Inflammatory macrophage (primary cell): ENCODE measurements at places on chromosomes 4 and X.
A peak's percentile ranks its signal among the peaks of the same experiment; 100 is the strongest.

GRCh38 chr4:149781150-149781549 is 34.5 kb downstream of the IQCM start:
- no peak for DNase-seq

DNA sequence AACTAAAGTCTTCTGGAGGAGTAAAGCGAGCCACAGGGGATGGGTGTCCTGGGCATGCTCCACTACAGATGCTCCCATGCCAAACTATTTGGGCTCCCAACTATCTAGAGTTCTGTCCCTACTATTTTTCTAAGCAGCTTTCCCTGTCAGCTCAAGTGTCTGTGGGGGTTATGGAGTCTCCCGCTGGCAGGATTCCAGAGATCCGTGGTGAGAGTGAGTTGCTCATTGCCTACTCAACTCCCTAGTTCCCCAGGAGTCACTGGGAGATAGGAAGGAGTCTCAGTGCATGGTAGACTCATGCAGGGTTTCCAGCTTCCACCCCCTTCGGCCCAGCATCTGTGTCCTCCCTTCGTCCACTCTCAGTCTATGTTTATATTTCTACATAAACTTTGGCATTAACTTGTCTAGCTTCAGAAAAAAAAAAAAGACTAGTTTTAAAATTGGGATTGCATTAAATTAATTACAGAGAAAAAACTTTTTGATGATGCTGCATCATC is 55.1 kb upstream of the INPP4B start:
- no peak for DNase-seq

DNA sequence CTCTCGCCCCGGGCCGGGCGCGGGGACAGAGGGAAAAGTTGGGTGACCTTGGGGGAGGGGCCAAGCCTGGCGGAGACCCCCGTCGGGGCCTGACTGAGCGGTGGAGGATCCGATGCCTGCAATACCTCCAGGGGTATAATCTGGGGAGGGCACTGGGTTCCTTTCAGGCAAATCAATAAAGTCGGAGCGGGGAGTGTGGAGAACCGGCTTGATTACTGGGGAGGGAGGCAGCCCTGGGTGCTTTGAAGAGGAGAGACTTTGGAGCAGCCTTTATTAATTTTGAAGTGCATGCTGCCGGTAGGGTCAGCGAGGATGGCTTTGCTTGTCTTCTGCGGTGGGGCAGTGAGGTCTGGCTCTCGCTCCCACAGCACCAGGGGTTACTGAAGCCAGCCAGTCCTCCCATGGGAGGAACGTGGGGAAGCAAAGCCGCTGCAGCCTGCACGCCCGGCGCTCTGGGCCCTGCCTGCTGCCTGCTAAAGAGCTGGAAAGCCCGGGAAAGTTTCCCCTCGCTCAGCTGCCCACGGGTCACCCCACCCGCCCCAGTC is 403 bp upstream of the LGI2 start:
- no peak for DNase-seq

DNA sequence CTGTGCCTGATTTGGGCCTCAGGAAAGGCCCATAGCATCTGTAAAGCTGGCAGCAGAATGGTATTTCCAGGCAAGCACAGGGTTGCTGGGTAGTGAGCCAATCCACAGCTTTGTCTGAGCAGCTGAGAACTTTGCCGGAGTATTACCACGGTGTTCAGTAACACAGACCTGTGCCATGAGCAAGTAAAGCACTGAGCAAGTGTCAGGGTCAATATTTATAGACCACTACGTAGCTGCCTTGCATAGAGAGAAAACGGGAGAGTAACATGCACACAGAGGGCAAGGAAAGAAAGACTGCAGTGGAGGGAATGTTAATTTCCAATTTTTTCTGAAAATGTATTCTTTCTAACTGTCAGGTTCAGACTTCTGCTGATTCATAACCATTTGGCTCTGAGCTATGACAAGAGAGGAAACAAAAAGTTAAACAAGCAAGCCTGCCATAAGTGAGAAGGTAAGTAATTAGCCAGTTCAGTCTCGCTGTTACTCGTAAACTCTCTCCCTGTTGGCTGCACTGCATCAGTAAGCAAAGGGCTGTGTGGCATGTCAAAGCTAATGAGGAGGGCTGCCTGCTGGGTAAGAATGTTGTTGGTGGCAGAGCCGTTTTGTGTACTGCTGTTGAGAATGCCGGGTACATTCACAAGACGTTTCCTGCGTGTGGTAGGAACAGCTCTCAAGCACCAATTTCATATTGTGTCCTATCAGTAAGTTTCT is 238.1 kb downstream of the BMPR1B start:
- no peak for DNase-seq

GRCh38 chr4:151643564-151643963 is 117.2 kb downstream of the GATB start:
- DNase-seq, result no peak

- DNase-seq, result no peak
Measured at GRCh38 chr4:81688085-81688484, 216.4 kb upstream of the RASGEF1B start.

GRCh38 chr4:10417740-10418139 is 39.5 kb downstream of the ZNF518B start:
- DNase-seq, result no peak

DNA sequence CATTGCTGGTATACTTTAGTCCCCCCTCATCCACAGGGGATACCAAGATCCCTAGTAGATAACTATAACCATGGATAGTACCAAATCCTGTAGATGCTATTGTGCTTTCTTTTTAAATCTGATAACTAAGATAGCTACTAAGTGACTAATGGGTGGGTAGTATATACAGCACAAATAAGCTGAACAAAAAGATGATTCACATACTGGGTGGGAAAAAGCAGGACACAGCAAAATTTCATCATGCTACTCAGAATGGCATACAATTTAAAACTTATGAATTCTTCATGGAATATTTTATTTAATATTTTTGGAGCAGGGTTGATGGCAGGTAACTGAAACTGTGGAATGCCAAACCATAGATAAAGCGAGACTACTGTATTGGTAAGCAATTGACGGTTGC is 161.6 kb downstream of the IL15 start:
- no peak for DNase-seq

- peak; percentile 58 for DNase-seq
Measured at GRCh38 chrX:136747003-136747986, 33.4 kb downstream of the ARHGEF6 start.

- no peak for DNase-seq
Measured at GRCh38 chr4:140154572-140154891, 548 bp upstream of the MAML3 start.

DNA sequence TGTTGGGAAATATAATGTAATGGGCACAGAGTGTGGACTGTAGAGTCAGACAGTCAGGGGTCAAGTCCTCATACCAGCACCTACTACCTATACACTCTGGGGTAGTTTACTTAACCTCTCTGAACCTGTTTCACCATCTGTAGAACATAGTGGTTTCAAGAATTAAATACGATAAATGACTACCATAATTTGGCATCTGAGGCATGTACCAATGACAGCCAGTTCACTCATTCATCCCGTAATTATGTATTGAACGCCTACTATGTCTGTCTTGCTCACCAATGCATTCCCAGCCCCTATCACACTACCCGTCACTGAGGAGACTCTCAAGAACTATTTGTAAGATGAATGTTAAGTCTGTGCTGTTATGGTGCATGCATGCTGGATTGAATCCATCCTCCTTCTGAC is 2.0 kb upstream of the FGB start:
- no peak for DNase-seq

GRCh38 chr4:41095192-41095872 is 119.0 kb downstream of the APBB2 start:
- no peak for DNase-seq

GRCh38 chrX:11564546-11564945 is 101.2 kb downstream of the ARHGAP6 start:
- DNase-seq, result no peak

- no peak for DNase-seq
Measured at GRCh38 chr4:149291463-149291862, 524.2 kb downstream of the IQCM start.

GRCh38 chrX:148134578-148134977 is 153.4 kb downstream of the FMR1NB start:
- no peak for DNase-seq

DNA sequence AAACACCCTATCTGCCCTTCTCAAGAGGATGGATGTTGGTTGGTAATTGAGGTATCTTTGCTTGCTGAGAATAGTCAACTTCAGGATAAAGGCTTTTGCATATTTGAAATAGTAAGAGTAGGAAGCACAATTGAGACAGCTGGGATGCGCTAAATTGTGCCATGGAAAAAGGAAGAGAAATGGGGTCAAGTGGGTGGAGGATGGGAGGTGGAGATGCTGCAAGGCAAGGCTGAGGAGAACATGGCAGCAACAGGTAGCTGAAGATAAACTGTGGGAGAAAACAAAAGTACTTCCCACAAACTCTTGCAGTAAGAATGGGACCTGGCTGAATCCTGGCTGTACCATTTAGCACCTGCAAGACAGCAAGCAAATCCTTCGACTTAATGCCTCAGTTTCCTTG is 13.9 kb upstream of the CDS1 start:
- no peak for DNase-seq

GRCh38 chr4:2245057-2245786 is 3.3 kb upstream of the HAUS3 start:
- DNase-seq, result peak; percentile 31

DNA sequence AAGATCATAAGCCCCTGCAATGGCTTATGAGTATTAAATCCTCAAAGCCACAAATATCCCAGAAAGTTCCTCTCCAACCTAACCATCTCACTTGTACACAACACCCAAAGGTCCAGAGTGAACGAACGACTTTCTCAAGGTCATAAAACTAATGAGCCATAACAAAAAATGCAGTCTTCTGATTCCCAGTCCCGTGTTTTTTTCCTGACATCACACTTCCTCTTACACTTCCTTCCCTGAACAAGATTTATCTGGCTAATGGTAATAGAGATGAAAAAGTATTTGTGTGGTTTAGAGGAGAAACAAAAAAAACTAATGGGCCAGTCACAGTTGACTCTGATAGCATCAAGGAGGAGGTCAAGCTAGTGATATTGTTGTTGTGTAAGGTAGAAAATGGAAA is 99.5 kb upstream of the KLHL13 start:
- DNase-seq, result peak; percentile 35

DNA sequence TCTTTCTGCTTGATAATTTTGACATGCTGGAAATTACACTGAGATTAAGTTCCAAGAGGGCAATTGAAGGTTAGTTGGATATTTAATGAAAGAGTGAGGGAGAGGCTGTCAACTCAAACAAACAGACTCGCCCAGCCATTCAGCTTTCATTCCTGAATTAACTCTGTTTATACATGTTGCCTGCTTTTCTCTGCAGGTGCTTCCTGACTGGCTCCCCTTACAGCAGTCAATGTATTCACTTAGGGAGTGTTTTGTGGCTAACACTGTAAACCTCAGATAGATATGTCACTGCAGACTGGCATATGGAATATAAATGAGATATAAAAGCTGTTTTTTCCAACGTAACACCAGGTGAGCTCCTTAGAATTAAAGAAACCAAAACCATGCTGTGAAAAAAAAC is 28.7 kb downstream of the TMPRSS11A start:
- no peak for DNase-seq

DNA sequence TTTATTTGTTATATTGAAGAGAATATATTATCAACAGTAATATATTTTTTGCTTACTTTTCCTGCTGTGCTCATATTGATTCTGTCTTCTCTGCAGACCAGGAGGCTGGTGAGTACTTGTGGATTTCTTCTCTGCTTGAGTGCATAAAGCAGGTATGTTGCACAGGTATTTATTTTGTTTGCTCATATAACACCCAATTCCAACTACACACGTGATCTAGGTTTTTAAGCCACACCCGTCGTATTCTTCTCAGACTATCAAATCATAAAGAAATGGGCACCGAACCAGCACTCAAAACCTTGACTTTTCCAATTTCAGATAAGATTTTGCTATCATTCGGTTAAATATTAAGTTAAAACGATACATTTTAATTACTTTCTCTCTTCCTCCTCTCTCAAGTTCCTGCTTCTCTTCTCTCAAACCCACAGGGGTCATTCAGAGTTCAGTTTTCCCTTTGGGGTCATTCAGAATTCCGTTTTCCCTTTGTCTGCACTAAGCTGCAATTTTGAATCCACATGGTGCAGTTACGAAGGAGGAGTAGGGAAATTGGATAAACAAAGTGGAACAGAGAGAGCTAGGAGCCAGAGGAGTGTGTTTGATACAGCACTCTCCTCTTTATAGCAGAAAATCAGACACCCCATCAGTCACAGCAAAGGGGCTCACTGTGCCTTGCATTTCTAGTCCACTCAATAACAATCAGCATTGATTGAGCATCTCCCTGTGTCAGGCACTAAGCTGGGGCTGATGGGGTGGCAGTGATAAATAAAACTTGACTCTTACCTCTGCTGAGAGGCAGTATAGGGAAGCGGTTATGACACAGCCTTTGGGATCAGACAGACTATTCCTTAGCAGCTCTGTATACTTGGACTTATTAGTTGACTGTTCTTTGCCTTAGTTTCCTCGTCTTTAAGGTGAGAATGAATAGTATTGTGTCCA is at the start of gene ADH1C:
Gene ADH1C, minus strand, starts transcription at position 145 of the 936 bp plus-strand sequence. Its CDS starts 71 bp downstream, at position 74.
- DNase-seq, result no peak

GRCh38 chr4:61333490-61333889 is 133.4 kb downstream of the ADGRL3 start:
- no peak for DNase-seq

GRCh38 chr4:123127875-123128274 is 205.5 kb upstream of the NUDT6 start:
- no peak for DNase-seq

DNA sequence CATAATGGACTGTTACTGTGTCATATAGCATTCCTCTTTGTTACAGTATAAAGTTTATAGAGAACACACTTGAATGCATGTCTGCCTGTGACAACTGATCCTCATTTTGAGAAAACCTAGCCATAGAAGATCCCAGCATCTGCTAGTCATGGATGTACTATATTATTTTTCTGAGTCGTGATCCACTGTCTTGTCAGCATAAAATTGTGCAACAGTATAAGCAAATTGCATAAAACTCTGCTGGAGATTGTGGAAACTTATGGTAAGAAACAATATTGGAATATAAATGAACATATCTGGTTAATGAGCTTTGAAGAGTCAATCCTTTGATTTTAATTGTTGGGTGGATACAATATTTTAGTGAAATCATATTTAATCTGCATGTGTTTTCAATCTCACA is 3.6 kb downstream of the NEIL3 start:
- no peak for DNase-seq

DNA sequence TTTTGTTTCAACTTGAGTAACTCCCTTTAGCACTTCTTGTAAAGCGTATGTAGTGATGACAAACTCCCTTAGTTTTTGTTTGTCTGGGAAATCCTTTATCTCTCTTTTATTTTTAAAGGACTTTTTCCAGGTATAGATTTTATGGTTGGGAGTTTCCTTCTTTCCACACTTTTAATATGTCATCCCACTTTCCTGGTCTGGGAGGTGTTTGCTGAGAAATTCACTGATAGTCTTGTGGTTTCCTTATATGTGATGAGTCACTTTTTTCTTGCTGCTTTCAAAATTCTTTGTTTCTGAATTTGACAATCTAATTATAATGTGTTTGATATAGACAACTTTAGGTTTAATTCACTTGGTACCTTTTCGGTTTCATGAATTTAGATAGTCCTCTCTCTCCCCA is 353.9 kb downstream of the GPAT3 start:
- no peak for DNase-seq
